ENCODE measurements at places on chromosomes 6 and 20.

- DNase-seq = no peak
Measured at GRCh38 chr6:137202078-137202477, 17.1 kb downstream of the IFNGR1 start.

DNA sequence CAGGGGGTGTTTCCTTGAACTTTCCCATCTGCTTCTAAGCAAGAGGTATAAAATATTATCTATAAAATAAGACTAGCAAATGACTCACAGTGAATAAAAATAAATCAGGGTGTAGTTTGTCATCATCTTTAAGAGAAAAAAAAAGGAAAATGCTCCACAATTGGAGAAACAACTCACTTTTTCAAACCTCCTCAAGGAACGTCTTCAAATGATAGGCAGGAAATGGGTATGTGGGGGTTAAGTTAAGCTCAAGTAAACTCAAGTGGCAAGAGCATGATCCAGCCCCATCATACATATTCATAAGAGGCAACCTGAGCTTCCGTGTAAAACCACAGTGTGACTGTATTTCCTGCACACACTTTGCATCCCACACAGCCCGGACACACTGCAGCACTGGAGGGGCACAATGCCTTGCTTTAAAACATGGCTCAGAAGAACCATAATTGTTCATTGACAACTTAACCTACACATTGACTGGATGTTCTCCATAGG lies 58.5 kb upstream of the CEP85L start:
- peak; percentile 73 for DNase-seq

DNA sequence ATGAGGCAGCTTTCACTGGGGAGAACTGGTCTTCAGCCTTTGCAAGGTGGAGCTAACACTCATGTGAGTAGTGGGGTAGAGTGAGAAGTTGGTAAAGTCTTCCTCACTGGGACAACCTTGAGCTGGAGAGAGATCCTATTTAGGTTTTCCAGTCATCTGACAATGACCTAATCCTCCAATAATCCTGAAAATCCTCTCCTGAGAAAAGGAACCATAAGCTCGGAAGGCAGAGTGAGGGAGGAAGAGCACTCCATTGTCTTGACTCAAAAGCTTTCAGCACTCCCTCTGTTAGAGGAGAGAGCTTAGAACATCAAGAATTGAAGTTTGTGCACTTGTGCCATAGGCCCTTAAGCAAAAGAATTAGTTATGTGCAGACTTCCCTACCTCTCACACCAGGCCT lies 77.8 kb downstream of the TRAM2 start:
- no peak for DNase-seq

DNA sequence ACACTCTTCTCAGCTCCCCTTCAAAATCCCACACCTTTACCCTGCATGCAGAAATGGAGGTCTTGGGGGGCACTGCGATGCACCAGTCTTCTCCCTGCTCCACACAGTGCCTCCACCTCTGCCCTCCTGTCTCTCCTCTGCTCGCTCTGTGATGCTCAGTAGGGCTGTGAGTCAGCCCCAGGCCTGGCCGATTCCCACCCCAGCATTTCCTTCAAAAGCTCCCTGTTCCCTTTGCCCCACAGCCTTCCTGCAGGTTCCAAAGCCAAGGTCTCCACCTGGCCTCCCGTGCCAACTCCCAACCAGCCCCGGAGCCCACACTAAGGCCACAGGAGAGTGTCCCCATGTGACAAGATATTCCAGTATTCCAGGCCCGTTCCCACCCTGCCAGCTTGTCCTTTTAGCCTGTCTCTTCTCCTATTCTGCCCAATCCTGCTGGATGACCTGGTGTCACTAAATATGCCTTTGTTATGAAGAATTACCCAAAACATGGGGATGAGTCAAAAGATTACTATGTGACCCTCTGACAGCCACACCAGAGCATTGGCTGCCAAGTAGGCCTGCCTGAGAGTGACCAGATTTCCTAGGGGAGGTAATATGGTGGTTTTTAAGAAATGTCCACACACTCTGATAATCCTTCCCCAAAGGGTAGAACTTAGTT lies 118.9 kb upstream of the NXT1 start:
- DNase-seq = no peak

GRCh38 chr6:127026247-127026646 lies 92.2 kb upstream of the RSPO3 start:
- DNase-seq = no peak

DNA sequence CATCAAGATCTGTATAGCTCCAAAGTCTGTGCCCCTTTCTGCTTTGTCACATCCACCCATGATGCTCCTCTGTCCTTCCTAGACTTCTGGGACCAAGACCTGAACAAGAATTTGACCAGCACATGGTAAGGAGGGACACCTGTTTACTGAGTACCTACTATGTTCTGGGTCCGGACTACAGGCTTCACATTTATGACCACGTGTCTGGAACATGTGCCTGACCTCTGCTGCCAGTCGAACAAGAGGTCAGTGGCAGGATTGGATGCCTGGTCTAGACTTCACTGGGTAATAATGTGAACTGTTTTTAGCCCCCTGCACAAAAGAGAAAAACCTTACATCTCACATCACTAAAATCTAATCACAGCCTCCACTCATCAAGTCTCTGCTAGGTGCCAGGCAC lies 7.3 kb upstream of the PDYN start:
- no peak for DNase-seq

DNA sequence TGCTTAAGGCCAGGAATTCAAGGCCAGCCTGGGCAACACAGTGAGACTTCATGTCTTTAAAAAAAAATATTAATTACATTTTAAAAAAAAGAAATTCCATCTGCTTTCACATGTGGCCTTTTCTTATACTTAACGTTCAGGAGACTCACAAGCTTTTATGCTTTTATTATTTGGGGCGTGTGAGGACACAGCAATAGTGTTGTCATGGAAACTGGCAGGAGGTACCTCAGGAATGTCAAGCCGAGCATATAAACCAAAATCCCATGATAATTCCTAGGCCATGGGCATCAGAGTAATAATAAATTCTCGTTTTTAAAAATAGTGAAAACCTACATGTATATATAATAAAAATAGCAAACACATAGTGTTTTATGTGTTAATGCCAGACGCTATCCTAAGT lies 89.8 kb downstream of the IYD start:
- DNase-seq = no peak
